NT2/D1 (cell line): ENCODE measurements at places on chromosomes 6 and 20.

DNA sequence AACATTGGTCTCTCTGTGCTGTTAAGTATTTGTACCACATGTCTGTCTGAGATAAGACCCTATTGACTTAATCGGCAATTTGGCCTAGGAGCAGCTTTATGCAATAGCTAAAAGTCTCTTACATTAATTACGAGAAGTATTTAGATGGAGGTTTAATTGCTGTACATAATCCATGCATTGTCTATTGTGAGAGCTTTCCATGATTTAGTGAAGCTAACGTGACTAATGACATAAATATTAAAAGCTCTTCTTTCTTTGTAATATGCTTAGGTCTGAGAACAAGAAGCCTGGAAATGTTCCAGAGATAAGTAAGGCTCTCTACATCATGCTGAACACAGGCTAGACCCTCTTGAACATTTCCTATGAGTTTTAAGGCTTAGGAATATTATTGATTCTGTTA is 32.7 kb upstream of the FAM83B start:
- DNase-seq = no peak

GRCh38 chr6:13282393-13283069 is 45.8 kb downstream of the TBC1D7 start:
- no peak for DNase-seq

DNA sequence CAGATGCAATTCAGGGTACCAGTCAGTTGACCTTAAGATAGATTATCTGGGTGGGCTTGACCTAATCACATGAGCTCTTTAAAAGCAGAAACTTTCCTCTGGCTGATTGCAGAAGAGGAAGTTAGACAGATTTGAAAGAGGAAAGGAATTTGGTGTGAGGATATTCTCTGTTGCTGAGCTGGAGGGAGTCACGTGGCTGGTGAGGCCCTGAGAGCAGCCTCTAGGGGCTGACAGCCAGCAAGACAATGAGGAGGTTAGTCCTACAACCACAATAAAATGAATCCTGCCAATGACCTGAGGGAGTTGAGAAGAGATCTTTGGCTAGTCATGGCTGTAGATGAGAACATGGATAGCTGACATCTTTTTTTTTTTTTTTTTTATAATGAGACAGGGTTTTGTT is 87.0 kb upstream of the B3GAT2 start:
- no peak for DNase-seq

DNA sequence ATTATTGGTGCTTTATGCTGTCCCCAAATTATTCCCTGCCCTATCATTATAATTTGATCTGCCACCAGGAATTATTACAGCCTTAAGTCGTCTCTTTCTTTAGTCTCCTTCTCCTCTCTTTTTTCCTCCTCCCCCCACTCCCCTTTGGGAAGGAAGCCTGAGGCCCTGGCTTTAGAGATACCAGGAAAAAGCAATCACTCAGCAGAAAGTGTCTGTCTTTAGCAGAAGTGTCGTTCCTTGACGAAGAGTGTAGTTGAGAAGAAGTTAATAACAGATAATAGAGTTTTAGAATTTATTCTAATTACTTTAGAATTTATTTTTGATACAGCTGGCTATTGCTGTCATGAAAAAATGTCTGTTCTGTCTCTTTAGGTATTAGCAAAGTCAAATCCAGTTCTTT is 16.5 kb downstream of the LIN28B start:
- no peak for DNase-seq

GRCh38 chr6:52724042-52724405 is 39.3 kb downstream of the GSTA2 start:
- no peak for DNase-seq

DNA sequence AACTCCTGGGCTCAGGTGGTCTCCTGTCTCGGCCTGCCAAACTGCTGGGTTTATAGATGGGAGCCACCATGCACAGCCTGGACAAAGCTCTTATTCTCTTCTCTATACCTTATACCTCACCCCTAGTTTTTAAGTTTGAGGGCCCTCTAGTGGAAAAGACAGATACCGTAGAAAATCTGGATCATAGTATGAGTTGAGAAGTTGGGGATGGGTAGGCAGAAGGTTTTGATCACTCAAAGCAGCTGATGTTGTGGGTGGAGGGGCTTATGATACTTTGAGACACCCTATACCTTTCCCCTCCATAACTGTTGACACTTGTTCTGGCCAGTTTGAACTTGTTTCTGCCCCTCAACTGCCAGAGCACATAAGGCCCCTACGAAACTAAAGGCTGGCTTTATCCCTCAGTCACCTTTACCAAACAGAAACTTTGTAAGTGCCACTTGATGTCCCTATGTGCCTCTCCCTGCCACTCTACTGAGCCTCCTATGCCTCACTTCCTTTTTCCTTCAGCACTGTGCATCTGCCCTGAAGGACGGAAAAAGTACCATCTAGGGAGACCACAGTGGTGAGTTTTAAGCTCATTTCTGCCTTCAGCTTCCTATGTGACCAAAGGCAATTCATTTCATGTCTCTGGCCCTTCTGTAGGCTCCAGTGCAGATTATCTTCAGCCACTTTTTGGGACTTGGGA is 28.6 kb downstream of the RALY start:
- DNase-seq = no peak

GRCh38 chr6:112018619-112019416 is 35.1 kb upstream of the CCN6 start:
- no peak for DNase-seq

DNA sequence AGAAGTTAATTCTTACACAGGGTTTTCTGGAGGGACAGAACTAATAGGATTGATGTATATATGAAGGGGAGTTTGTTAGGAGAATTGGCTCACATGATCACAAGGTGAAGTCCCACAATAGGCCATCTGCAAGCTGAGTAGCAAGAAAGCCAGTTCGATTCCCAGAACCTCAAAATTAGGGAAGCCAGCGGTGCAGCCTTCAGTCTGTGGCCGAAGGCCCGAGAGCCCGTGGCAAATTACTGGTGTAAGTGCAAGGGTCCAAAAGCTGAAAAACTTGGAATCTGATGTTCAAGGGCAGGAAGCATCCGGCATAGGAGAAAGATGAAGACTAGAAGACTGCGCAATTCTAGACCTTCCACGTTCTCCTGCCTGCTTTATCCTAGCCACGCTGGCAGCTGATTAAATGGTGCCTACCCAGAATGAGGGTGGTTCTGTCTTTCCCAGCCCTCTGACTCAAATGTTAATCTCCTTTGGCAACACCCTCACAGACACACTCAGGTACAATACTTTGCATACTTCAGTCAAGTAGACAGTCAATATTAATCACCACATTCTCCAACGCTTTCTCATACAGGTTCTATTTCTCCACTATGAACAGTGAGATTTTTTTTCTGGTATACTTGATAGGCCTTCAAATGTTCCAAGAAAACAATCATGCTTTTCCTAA is 357.0 kb downstream of the LAMA2 start:
- DNase-seq = no peak

- no peak for DNase-seq
These were observed 88.4 kb upstream of the TAB2 start for GRCh38 chr6:149229096-149229495.

- DNase-seq = no peak
These were observed 56.7 kb downstream of the ISM1 start for GRCh38 chr20:13277663-13278295.

DNA sequence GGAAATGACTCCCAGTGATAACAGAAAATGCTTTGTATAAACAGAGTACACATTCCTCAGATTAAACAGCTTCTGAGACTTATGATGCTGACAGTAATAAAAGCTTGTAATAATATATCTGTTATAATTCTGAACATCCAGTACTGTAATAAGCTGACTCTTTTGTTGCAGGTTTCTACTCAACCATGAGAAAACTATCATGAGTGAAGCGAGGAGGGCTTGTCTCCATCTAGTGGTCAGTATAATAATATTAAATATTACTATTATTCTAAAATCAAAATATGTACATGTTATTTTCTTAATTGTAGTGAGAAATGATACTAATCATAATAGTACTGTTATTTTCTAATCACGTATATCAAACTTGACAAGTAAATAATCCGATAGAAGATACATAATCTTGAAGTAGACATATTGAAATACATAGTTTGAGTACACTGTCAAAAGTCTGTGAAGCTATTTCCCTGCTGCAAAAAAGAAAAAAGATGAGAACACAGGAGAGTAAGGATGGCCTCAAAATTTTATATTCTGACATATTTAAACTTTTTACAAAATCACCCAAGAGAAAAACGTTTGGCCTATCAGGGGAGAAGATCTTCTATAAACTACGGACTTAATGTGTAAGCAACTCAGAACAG is 183.1 kb downstream of the MOXD1 start:
- DNase-seq = no peak

DNA sequence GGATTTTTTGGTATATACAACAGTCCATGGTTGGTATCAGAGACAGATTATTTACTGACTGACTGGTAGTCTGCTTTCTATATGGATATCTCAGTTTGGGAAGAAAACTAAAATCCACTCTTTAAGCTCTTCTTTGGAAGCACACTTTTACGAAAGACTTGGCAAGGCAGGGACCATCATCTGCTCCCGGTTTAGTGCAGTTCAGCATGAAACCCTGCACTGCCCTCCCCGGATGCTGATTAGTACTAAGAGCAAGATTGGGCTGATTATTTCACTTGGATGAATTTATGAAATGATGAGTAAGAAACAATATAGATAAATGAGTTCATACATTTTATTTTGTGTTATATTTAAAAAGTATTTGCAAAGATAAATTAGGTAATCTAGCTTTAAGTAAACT is 56.3 kb downstream of the RGS17 start:
- DNase-seq = no peak

GRCh38 chr6:84280030-84280429 is 52.6 kb upstream of the CEP162 start:
- DNase-seq = no peak

DNA sequence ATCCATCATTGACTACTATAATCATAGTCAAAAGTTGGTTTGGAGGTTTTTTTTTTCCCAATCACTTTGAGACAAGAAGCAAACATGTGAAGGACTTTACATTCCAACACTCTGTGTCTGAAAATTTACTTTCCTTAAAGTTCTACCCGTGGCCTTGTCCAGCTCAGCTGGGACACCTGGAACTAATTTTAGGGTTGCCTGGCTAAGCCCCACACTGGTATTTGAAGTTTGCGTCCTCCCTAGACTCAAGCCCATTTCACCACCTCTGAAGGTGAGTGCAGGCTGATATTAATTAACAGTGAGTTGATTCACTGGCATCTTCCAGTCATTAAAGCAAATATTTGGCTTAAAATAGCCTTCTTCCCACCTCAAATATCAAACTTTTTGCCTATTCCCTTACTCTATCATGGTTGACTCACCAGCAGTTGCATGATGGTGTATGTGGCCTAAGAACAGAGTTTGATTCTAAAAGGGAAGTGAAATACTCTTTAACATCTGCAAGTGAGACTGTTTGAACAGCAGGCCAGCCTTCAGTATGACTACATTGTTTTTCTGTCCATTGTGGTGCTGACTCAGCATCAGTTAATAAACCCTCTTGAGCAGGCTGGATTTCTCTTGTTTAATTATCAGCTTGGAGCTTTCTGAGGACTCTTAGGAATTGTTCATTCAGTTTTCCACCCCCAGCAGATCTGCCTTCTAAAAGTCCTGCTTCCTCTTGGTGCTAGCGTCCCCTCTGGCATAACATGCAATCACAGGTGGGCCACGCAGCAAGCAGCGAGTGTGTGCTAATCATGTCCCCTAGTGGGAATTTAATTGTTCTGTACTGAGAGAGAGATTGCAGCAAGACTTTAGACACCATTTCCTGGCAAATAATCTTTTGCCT is 1.8 kb upstream of the PRDM1 start:
- peak; percentile 28 for DNase-seq

DNA sequence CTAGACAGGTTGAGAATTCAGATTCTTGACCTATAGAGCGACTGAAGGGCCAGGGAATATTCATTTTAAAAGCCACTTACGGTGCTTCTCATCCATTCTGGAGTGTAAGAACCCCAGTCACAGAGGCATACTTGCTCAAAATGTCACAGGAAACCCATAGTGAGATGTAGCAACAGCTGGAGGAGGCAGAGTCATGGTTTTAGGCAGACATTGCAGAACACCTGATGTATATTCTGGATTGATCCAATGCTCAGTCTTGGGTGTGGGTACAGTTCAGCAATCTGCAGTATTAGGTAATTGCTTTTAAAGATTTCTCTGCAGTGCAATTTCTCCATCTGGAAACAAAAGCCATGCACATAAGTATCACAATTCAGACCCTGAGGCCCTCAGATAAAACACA is 137.4 kb upstream of the SLC22A23 start:
- no peak for DNase-seq

GRCh38 chr6:25242567-25242966 is 36.6 kb upstream of the CARMIL1 start:
- no peak for DNase-seq

GRCh38 chr20:41339957-41340326 is 679 bp upstream of the LPIN3 start:
- peak; percentile 62 for DNase-seq

DNA sequence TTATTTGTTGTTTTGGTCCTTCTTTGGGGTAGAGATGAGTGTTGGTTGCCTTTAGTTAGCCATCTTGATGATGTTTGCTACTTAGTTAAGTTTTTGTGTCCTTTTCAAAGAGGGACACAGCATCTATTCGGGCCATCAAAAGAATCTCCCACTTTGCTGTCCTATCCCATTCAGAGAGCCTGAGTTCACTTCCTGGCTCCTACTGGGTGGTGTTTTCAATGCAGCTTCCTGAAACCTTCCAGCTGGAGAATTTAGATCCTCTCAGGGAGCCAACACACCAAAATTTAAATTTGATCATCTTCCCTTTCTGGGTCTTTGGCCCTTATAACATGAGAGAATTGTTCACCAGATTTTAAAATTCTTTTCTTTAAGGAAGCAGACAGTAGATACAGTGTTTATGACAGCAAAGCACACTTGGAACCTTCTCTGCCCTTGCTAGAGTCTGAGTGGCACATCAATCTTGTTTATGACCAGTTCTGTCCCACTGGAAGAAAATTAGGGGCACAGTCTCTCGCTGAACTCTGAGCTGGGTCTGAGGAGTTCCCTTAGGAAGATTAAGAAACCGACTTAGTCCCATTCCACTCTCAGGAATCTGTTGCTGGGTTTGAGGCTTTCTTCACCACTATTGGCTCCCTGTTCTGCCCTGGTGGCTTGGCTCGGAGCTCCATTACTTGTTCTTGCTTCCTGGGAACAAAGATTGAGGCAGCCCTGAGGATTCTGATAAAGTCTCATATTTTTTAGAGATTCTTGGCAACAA is 115.5 kb downstream of the CCDC170 start:
- no peak for DNase-seq
